Stimulated activated CD4-positive, alpha-beta T cell treated with anti-CD3 and anti-CD28 coated beads, Interleukin-15, amount 100 ng/mL, for 1 hour (primary cell): ENCODE measurements at places on chromosomes 2 and 18.

DNA sequence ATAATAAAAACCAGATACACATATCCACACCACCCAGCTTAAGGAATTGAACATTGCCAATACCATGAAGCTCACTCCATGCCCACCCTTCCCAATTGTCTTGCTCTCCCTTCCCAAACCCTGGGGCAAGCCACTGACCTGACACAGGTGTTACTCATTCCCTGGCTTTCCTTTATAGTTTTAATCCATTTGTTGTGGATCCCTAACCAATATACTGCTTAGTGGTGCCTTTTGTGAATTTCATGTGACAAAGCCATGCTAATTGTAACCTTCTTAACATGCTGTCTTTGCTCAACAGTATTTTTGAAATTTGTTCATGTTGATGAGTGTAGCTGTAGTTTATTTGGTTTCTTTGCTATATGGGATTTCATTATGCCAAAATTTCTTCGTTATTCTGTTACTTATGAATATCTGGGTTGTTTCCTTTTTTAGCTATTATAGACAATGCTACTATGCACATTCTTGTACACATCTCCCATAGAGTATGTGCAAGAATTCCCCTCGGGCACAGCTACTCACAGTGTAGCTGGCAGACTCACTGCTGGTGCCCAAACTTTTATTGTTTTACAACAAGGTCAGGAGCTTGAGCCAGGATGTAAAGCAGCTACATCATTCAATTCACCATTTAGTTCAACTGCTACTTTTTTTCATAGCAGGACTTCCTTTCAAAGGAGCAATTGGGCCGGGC, 90.8 kb upstream of the ATL2 start:
- DNase-seq: no peak

DNA sequence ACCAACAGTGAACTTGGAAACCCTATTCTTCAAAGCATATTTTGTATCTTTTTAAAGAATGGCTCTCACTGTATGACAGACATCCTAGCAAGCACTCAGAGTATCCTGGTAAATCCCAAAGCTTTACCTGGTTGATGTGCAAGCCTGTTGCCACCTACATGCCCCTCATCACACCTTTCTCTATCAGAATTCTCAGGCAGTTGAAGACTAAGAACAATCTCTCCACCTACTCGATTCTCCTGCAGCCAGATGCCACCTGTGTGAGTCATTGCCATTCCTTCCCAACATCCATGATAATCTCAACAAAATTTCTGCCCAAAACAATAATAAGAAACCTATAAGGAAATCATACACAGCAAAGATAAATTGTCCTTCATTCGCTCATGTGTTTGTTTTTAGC, 659.8 kb downstream of the BCL11A start:
- no peak for DNase-seq

DNA sequence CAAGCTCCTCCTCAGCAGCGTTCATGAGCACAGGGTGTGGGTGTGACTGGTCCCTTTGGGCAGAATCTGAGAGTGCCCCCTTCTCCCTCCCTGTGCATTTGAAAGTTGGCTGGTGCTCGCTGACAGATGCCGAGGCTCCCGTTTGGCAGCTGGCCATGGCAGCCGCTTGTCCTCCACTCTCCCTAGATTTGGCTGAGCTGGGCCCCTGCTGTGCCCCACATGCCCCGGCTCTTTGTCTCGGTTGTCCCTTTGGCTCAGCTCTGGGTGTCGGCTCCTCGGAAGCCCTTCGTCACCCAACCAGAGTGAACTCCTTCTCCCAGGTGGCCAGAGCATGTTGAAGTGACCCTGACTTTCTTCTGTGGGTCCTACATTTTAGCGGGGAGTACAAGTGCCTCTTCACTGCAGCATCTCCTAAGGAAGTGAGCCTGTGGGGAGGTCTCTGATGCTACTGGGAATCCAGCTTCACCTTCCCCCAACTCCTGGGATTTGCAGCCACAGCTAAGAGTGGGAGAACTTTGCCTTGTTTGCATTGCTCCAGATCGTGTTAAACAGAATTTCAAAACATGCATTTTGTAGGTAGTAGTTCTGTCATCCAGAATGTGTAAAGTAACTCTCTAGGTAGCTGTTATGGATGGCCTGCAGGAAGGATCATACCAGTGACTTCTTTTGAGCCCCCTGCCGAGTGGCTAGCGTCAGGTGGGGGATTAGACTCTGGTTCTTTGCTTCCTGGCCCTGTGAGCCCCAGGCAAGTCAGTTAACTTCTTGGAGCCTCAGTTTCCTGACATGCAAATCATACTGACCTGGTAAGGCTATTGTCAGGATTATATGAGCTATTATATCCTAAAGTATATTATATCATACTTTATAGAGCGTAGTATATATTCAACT, 24.2 kb downstream of the HPCAL1 start:
- DNase-seq: no peak

GRCh38 chr18:5068851-5069250, 128.2 kb downstream of the AKAIN1 start:
- no peak for DNase-seq

- DNase-seq: no peak
These were observed 485.2 kb downstream of the EIPR1 start for GRCh38 chr2:2892378-2892777.
